Stimulated activated CD8-positive, alpha-beta memory T cell treated with anti-CD3 and anti-CD28 coated beads, Interleukin-7, amount 100 ng/mL, for 4 hours (primary cell): ENCODE measurements at places on chromosomes 16 and 17.
A peak's percentile ranks its signal among the peaks of the same experiment; 100 is the strongest.

GRCh38 chr17:12790249-12791106 is 1.2 kb downstream of the ARHGAP44 start:
- no peak for DNase-seq

- DNase-seq = no peak
Observed at GRCh38 chr17:75734674-75735294, 13.5 kb downstream of the ITGB4 start.

DNA sequence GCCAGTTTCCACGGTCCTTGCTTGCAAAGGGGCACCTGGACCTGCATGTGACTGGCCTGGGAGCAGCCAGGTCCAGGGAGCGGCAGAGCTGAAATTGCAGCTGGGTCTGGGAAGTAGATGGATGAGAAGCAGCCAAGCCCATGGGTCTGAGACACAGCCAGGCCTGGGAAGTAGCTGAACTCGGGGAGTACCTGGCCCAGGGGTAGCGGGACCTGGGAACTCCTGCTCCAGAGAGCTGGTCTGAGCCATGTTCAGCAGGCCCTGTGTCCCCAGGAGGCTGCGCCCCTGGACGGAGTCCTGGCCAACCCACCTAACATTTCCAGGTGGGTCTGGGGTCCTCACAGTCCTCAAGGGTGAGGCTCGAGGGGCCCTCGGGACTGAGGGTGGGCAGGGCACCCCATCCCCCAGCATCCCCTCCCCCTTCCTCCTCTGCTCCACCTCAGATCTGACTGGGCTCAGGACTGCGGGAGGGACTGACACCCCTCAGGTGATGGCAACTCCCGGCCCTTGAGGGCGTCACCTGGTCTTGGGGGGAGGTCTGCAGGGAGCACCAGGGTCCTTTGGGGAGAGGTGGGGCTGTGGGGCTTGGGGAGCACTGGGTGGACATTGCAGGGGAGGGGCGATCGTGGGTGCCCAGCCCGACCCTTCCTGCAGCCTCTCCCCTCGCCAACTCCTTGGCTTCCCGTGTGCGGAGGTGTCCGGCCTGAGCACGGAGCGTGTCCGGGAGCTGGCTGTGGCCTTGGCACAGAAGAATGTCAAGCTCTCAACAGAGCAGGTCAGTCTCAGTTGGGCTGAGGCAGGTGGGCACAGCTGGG is 3.0 kb downstream of the MSLN start:
- no peak for DNase-seq

DNA sequence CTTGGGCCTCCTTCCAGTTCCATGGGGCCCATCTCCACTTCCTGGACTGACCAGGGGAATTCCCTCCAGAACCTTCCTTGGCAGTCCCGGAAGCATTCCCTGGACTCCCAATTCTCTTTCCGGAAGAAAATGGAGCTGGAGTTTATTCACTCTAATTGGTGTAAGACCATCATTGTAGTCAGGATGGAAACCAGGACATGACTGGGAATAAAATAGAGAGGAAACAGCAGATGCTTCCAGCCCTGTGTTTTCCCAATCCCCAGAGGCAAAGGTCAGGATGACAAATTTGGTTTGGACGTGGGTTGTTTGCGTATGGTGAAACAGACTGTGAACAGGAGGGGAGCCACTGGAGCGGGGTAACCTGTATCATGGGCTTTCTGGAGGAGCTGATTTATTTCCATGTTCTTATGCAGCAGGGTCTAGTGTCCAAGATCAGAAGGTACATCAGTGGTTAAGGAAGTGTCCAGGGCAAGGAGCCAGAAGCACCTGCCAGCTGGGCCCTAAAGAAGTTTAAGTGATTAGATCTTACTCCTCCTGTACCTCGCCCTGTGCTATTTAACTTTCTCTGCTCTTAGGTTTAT is 8.5 kb upstream of the LONP2 start:
- no peak for DNase-seq

- DNase-seq = no peak
Observed at GRCh38 chr17:35011671-35012216, 31.4 kb downstream of the LIG3 start.

DNA sequence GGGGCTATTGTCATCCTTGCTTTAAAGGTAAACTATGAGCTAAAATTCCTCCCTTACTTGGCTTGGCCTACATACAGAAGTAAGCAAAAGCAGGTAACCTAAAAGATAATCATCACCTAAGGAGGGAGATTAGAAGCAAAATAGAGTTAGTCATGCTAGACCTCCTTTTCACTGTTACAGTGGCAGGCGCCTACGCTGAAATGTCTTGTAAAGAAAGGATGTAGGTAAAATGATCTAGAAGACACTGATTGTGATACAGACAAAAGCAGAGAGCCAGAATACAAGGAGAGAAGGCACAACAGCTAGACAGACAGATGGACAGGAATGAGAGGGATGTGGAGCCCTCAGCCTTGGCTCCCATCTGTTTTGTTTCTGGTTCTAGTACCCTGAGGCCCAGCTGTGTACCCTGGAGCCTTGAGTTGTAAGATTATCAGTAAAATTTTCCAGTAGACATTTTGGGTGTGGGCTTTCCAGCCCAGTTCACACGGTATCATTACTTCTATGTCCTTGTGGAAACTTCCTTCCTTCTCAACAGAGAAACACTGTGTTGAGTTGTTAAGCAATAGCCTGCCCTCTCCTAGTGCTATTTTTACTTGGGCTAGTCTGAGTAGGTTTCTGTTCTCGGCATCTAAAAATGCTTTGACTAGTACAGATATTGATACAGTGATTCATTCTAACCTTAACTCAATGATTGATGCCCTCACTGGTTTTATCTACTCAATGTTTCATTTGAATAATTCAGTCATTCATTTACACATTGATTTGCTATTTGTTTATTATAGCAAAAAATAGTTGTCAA is 7.7 kb upstream of the C16orf78 start:
- DNase-seq = no peak

DNA sequence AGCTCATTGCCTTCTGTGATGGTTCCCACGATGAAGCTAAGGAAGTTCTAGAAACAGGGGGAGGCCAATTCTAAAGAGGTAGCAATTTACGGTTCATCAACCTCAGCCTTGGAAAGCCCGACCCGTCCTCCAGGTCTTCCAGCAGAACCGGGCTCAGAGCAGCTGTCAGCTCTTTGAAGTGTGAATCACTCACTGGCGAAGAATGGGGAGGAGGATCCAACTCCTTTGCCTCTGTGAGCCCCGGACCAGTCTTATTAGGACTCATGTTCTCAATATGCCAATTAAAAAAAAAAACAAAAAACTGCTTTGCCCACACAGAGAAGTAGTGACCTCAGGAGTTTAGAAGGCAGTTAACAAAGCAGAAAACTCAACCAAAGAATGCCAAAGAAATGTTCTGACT is 31.4 kb downstream of the STX8 start:
- no peak for DNase-seq

- no peak for DNase-seq
Observed at GRCh38 chr17:8922451-8922850, 43.1 kb downstream of the PIK3R5 start.

DNA sequence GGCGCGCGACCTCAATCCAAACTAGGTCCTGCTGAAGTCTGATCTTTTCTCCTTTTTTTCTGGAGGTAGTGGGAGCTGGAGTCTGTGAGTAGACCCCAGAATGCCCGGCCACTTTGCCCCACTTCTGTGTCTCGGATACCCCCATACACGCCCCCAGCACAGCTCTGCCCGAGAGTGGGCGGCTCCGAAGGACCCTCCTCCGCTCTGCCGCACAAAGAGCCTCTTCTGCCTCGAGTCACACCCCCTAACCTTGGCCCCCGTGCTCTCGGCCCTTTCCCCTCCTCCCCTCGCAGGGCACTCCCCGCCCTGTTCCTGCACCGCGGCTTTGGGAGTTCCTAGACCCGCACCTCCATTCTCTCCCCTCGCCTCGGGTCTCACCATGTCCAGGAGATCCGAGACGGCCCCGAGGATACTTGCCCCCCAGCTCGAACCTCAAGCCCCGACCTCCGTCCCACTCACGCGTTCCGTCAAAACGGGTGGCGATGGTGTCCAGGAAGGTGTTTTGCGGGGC is 476 bp downstream of the KCNH4 start:
- no peak for DNase-seq

- no peak for DNase-seq
Observed at GRCh38 chr17:2995886-2996809, 67.3 kb downstream of the OR1D5 start.

GRCh38 chr17:2731807-2732206 is 17.6 kb downstream of the CCDC92B start:
- DNase-seq = no peak

- no peak for DNase-seq
Observed at GRCh38 chr16:28837672-28838557, 8.2 kb downstream of the TUFM start.

DNA sequence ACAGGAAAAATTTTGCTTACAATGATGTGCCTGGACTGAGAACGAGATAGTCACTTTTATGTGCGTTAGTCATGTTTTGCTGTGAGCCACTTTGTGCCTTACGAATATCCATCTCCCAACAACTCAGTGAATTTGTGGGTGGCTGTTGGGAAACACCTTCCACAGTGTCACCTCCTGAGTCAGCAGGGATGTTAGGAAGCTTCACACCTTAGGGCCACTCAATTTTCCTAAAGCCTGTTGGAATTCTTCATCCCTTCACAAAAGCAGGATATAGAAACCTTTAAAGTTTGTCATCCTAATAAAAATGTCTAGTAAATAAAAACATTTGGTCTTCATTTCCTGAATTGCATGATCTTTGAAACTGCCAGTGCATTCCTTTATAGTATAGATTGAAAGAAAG is 4.3 kb upstream of the KRTAP3-1 start:
- no peak for DNase-seq

DNA sequence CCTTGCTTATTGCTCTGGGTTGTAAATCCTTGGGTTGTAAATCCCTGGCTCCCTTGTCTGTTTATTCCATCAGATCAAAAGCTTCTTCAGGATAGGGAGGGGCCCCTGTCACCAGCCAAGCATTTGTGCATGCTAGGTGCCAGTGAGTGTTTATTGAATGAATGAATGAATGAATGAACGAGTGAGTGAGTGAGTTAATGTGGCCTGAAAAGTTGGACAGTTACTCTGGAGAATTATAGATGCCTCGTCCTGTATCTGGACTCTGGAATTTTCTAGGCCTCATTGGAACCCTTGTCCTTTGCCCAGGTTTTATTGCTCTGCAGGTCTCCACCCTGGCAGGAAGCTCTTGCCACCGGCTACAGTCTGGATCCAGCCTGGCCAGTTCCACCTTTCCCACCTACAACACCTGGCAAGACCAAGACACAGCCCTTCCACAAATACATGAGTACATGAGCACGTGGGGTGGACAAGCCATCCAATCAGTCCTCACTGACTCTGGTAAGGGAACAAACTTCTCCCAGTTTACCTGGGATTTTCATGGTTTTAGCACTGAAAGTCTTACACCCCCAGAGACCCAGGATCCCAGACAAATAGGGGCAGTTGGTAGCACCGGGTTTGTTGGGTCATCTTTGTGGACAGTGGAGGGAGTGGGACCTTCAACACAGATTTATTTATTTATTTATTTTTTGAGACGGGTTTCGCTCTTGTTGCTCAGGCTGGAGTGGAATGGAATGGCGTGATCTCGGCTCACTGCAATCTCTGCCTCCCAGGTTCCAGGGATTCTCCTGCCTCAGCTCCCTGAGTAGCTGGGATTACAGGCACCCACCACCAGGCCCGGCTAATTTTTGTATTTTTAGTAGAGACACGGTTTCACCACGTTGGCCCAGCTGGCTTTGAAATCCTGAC is 14.7 kb upstream of the CDH1 start:
- DNase-seq = no peak

DNA sequence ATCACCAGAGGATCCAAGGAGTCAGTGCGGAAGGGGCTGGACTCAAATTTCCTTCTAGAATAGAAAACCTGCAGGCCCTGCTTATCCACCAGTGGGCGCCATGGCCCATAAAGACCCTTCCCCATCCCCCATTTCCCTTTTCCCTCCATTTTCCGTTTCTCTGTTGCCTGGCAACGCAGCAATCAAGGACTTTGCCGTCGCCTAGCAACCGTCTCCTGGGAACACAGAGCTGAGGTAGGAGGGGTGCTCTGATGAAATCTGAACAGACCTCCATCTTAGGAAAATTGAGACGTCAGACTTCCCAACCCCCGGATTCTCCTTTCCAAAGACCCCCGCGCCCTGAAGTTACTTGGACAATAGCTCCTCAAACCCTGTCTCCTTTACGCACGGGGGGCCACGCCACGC is 5.7 kb downstream of the DLG4 start:
- peak; percentile 36 for DNase-seq

DNA sequence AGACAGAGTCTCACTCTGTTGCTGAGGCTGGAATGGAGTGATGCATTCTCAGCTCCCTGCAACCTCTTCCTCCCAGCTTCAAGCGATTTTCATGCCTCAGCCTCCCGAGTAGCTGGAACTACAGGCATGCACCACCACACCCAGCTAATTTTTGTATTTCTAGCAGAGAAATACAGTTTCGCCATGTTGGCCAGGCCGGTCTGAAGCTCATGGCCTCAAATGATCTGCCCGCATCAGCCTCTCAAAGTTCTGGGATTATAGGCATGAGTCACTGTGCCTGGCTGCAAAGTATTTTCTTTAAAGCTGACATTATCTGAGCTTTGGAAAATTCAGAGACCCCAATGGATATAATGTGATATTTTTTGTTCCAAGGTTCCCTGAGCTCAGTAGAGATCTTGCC is 31.1 kb upstream of the SLC6A2 start:
- no peak for DNase-seq

DNA sequence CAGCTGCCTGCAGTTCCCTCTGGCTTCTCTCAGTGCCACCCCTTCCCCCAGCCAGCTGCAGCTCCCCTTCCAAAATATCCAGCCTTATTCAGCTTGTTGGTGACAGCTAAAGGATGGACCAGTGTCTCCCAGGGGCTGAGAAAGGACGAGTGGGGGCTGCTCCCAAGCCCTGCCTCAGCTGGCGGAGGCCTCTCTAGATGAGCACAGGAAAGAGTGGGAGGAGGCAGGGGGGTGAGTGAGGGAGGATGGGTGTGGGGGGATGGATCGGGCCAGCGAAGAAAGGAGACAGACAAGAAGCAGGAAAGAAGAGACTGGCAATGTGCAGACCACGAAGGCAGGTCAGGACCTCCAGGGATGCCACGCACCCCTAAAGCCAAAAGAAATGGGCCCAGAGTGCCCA is 17.5 kb downstream of the PIPOX start:
- no peak for DNase-seq

DNA sequence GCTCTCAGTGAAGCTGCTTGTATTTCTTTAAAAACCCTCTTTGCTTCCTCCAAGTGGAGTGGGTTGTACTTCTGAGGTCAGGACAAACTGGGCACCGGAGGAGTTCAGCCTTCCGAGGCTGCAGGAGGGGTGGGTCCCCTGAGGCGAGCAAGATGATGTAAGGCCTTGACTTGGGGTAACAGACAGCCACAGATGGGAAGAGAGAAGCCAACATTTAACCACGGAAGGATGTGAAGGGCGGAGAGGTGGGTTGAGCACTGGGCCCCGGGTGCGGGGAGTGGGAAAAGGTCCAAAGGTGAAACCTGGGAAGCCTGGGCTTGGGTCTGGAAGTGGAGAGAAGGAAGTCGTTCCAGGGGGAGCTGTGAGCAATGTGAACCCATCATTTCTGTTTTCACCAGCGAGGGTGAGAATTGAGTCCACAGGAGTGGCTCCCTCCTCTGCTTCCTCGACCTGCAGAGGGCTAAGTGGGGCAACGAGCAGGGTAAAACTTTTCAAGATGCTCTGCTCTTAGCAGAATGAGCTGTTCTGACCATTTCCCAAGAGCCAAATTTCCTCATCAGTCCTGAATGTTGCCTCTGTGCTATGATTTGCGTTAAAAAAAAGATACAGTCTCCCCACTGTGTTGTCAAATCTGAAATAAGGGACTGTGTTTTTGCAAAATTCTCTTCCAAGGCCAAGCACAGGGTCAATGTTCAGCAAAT is 137.7 kb upstream of the CRHR1 start:
- no peak for DNase-seq

- DNase-seq = no peak
Observed at GRCh38 chr17:80349151-80349651, 65.8 kb upstream of the ENDOV start.
